ENCODE measurements at places on chromosomes 7 and 10. TPM values are rescaled to one million over a fixed set of nuclear protein-coding genes. Genes with fewer than 3 reads are reported as not detected.

The LHPP gene
- total RNA-seq = 12.0 TPM

The PTPRN2 gene
- 1.9 TPM for total RNA-seq

The ELFN1 gene
- total RNA-seq = 0.27 TPM

The SPDYE18 gene
- total RNA-seq = not detected

The IGF2BP3 gene
- total RNA-seq = 111 TPM

Data from Calu3 (cell line).